ENCODE measurements at places on chromosomes 5 and 9.

GRCh38 chr9:112700085-112700484 is 17.8 kb downstream of the INIP start:
- DNase-seq, result no peak

- no peak for DNase-seq
Measured at GRCh38 chr5:67984546-67984945, 231.0 kb upstream of the PIK3R1 start.

GRCh38 chr5:133723651-133724366 is 111.5 kb upstream of the FSTL4 start:
- DNase-seq, result no peak

DNA sequence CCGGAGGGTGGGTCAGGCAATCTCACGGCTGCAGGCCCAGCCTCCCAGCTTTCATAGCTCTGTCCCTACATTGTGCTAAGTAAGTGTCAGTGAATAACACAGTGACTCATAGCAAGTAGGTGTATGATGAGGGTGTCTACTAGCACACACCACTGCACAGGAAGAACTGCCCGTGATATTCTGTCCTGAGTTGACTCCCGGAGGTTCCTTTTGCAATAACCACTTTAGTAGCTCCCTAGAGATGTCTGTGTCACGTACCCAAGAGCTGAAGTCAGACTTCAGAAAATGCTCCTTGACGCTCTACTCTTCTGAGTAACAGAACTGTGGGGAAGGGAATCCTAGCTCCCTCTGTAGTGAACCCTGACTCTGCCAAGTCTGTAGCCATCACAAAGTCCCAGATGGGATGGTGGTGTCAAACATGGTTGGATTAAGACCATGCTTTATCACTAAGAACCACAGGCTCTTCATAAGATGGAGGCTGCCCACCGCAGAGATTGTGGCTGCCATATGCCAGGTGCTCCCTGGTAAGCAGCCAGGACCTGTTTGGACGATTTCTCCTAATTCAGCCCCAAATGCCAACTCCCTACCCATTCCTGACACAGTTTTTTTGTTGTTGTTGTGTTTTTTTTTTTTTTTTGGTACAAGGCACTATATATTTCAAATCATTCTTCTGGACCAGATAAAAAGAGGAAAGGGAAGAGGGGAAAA is 352.6 kb upstream of the PANK3 start:
- DNase-seq, result no peak

DNA sequence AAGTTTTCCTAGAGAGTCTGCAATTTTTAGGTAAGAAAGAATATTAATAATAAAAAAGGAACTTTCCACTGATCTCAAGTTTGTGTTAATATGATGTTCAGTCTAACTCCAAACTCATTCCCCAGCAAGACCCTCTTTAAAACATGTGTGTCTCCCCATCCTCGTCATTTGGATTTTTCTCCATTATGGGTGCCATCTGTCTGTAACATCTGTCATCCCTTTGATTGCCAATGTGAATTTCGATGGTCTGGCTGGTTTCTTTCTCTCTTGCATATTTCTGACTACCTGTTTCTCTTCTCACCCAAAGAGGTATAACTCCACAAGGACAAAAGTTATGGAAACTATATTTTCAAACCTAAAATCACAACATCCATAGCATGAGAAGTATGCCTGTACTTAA is 4.4 kb downstream of the TAS2R1 start:
- DNase-seq, result no peak

DNA sequence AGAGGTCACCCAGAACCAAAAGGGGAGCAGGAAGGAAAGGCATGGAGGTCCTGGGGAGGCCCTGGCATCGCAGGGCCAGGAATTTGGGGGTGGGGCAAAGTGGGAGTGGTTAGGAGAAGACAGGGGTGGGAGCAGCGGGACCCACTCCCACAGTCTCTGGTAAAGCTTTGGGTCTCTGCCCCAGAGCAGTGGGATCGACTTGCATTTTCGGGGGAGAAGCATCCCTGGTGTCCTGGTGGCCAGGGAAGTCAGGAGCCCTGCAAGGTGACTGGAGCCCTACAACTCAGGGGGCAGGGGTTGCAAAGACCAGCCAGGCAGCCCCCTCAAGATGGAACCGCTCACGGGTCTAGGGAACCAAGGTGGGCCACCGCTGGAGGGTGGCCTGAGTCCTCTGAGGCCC is 22.4 kb upstream of the GTF3C5 start:
- DNase-seq, result no peak

DNA sequence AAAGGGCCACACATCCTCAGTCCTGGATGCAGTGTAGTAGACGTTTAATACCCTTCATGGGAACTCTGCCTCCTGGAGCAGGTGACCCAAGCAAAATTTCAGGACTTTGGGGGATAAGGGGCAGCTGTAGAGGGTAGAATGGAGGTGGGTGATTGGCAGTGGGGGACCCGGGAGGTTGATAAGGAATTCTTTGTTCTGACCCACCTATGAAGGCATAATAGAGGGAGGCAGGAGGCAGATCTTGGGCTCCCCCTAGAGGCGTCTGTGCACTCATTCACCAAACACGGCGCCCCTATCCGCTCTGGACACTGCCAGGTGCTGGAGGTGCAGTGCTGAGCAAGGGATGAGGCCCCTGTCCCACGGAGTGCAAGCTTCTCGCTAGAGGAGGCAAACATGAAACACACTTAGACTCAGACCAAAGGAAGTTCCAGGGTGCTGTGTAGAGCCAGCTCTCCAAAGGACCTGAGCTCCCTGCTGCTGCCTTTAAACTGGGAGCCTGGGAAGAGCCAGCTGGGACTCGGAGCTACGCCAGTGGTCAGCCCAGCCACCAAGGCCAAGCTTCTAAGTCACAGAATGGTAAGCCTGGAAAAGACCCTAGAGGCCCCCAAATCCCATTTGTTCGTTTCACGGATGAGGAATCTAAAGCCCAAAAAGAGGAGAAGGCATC is 7.7 kb downstream of the IL17B start:
- DNase-seq, result peak; percentile 77

DNA sequence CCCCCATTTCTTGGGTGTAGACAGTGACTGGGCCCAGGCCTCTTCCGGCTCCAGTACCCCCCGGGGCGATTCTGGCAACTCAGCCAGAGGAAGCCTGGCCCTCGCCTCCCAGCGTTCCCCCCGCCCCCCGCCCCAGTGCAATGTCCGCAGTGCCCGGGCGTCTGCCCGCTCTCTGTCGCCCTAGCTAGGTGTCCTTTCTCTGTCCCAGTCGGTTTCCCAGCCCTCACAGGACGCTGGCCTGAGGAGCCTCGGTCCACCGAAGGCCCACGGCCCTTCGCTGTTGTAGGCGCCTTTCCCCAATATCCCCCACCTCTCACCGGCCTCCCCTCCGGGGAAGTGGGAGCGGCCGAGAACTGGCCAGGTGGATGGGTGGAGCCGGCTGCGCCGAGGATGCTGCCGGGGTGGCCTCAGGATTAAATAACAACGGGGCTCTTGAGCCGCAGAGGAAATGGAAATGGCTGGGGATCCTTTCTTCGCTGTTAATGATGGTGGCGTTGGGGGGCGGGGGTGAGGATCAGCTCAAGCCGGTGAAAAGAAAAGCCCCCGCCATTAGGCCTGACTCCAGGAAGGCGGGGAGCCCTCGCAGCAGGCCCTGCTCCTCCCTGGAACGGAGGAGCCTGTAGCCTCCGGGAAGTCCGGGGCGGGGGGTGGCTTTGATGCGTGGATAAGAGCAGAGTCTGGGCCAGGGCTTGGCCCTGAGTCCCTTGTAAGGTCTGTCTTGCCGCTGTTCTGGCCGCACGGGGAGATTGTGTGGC is 1.1 kb upstream of the SPRY4 start:
- DNase-seq, result peak; percentile 95

- no peak for DNase-seq
Measured at GRCh38 chr5:151150471-151151262, 6.9 kb downstream of the ANXA6 start.

- no peak for DNase-seq
Measured at GRCh38 chr5:98401656-98402055, 371.8 kb upstream of the RGMB start.

DNA sequence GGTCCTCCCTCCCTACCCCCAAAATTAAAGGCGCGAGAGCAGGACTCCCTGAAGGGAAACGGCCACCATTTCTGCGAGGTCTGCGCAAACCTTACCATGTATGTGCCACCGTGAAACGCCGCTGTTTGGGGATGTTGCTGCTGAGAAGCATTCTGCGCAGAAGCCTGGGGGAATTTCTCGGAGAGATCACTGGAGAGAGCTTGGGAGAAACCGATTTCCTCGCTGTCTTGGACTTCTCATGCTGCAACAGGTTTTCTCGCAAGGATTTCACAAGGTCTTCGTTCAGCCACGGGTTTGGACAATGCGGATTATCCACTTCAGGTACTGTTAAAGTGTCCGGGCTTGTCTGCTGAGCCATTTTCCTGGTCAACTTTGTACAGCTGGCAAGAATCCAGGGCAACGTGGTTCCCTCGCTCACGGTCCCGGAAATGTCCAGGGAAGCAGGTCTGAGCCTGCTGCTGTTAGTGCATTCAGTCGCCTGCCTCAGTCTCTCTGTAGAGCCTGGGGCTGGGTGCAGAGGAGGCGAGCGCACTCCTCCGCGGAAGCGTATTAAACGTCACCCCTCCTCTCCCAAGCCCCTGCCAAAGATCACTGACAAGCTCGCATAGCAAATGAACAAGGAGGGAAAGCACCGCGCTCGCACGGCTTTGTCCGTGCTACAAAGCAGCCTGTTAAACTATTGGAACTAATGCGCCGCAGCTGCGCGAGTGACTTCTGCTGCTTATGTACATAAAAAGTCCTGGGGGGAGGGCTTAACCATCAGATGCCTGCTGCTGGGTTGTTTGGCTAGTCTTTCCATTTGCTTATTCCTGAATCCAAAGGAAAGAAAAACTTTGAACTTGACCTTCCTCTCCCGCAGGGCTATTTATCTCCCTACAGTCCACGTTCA is 125.1 kb downstream of the PDE4D start:
- DNase-seq, result peak; percentile 81

DNA sequence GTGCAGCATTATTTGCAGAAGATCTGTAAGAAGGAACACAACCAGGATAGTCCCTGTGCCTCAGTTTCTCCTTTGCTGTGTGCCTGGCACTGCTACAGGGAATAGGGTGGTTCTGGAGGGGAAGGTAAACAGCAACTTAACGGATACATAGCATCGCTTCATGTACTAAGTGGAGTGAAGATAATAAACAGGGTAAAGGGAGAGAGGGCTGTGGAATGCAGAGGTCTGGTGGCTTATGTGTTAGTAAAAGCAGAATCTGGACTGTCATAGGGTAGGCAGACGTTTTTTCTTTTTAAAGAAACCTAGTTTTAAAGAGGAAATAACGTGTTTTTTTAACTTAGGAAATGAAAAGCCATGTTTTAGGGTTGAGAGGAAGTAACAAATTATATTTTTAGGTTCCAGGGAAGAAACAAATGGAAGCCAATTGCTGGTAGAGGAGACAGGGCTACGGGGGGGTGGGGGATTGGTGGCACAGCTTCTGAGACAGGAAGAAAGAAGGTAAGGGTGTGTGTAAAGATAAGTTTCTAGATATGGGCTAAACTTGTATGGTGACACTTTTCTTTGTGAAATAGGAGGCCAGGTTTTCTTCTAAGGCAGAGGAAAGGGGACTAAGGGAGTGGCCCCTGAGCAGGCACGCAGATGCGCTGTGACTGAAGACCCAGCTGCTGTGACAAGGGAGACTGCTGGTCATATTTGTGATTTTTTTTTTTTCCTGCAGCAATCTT is 1.3 kb downstream of the GNG10 start:
- no peak for DNase-seq

- DNase-seq, result no peak
Measured at GRCh38 chr5:40575921-40576320, 103.8 kb upstream of the PTGER4 start.

GRCh38 chr5:133397990-133398645 is 214.2 kb downstream of the FSTL4 start:
- no peak for DNase-seq

- DNase-seq, result no peak
Measured at GRCh38 chr5:149799965-149800516, 69.9 kb downstream of the PPARGC1B start.

- no peak for DNase-seq
Measured at GRCh38 chr9:123312306-123312877, 43.6 kb upstream of the CRB2 start.

DNA sequence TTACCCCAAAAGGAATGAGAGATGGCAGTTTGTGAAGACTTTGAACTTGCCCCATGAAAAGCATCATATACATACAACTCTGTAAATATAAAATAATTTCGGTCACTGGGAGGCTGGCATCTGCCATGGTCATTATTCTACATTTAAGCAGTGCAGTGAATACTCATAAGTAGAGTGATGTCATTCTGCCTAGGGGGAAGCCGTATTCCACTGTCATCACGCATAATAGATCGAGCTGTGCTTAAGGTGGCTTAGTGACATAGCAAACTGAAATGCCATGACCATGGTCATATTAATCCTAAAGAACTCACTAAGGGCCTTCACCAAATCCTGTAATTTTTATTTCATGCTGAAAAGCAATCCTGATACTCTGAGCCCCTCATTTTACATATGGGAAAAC is 42.4 kb upstream of the NR4A3 start:
- DNase-seq, result no peak

DNA sequence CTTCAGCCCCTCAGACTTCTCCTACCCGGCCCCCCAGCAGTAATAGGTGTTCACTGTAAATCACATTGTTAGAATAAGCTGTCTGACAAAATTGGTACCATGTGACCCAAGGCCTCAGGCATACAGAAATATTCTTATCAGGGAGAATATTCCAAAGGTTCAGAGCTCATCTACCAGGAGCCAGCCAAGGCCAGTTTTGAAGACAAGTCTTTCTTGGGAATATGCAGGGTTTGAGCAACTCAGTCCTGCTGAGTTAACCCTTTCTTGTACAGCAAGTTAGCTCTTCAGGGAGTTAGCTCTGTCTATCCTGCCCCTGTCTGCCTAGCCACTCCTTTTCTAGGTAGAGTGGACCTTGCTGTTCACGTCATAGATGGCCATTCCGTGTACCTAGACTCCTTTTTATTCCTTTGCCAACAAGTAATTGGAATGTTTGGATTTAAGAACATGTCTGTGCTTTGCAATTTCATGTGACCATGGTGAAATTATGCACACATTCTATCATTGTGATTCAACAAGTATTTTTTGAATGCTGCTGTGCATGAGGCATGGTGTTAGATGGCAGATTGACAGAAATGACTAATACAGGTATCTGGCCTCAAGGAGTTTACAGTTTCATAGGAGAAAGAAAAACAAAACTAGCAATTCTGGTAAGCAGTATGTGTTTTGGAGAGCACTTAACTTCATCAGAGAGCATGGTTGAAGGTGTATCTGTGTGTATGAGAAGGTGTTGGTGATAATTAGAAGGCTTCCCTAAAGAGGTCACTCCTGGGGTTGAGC is 22.6 kb downstream of the TGFBR1 start:
- DNase-seq, result no peak

DNA sequence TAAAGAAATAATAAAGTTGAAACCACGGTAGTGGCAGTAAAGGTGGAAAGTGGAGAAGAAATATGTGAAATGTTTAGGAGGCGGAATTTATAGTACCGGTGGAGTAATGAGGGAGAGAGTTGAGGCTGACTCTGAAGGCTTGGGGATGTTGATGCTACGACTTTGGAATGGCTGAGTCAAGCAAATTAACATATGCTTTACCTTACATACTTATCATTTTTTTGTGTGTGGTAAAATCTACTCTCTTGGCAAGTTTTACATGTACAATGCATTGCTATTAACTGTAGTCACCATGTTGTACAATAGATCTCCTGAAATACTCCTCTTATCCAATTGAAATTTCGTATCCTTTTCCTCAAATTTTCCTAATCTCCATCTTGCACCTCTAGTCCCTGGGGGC is 179.0 kb downstream of the TAF11L14 start:
- DNase-seq, result no peak
